Spleen (tissue), 13 donors: ENCODE measurements at places on chromosomes 7 and 10. TPM values are rescaled to one million over a fixed set of nuclear protein-coding genes. Genes with fewer than 3 reads are reported as not detected.

Gene BHLHA15
- total RNA-seq, result 3.1 TPM

Gene SPDYE9
- total RNA-seq, result not detected

Gene STRIP2
- 0.60 TPM for total RNA-seq

Gene HOXA4
- 5.9 TPM for total RNA-seq

Gene ZNF786
- 8.9 TPM for total RNA-seq

Gene UFSP1
- 1.5 TPM for total RNA-seq

DNA sequence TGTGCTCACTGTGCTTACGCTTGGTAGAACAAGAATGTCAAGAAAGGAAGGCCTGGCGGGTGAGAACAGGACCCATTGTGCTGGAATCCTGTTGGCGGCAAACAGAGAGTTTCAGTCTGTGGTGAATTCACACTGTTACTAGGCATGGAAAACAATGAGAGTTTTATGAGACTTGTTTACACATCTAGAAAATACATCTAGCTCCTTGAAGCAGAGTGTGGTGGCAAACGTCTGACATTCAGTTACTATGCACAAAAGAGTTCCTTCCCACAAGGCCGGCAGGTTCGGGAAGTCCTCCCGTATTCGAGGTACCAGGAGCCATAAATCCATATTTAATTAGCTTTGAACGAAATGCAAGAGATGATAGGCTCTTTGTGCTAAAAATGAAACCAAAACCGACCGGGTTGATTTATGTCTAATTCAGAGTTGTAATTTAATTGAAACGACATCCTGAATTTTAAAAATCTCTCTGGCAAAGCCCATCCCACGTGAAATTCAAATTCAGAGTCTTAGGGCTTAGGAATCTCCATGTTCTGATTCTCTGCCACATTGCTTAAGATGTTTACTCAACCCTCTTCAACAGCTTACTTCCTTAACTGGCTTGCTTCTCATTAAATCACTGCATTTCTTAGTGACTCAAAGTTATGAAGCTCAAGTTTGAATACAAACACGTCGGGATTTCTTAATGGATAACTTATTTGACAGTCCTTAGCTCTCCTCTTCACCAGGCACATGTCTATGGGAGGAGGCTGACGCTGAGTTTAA lies 299.9 kb upstream of the PITRM1 start:
- peaks cover 19% of the 10 kb centered on the region for H3K4me1 ChIP-seq
- no peak for DNase-seq
- peak overlapping the region; percentile 14 for H3K27ac ChIP-seq

GRCh38 chr10:121753726-121754476 lies 155.7 kb upstream of the FGFR2 start:
- no peak for DNase-seq
- H3K4me1 ChIP-seq, result no peaks in the 10 kb centered on the region
- H3K27ac ChIP-seq, result no peak overlapping the region
- H3K36me3 ChIP-seq, result peaks cover 16% of the 10 kb centered on the region
- H3K4me3 ChIP-seq, result no peak overlapping the region

DNA sequence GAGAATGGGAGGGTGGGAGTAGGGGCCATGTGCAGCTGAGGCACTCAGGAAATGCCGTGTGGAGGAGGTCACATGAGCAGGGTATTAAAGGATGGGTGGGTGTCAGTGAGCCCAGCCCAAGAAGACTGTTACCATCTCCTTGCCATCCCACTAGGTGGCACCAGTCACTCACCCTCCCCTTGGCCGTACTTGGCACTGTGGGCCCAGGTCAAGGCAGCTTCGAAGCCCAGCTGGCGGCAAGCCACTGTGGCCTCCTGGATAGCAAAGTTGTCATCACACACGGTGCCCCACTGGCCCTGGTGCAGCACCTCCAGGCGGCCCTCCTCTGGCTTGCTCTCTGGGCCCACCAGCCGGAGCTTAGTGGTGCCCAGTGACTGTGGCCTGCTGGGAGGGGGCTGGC lies 5.4 kb downstream of the LOXL4 start:
- no peak for DNase-seq
- no peak overlapping the region for H3K4me3 ChIP-seq
- H3K36me3 ChIP-seq, result no peaks in the 10 kb centered on the region
- H3K27me3 ChIP-seq, result no peaks in the 10 kb centered on the region
- no peak overlapping the region for H3K27ac ChIP-seq
- no peaks in the 10 kb centered on the region for H3K4me1 ChIP-seq

DNA sequence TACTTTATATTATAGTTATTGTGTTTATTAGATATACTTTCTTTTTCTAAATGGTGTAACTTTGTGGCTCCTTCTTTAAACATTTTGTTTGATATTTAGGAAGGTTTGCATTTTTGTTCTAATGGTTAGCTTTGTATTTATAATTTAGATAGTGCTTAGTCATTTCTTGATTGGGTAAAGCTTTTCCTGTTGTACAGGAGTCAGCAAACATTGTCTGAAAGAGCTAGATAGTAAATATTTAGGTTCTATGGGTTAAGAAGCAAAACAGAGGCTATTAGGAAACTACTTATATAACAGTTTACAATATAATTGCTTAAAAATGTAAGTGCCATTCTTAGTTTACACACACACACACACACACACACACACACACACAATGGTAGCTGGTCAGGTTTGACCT lies 70.6 kb upstream of the CCDC6 start:
- H3K27me3 ChIP-seq, result no peaks in the 10 kb centered on the region
- no peak overlapping the region for H3K27ac ChIP-seq
- no peaks in the 10 kb centered on the region for H3K36me3 ChIP-seq
- no peak overlapping the region for H3K4me3 ChIP-seq
- no peak for DNase-seq

DNA sequence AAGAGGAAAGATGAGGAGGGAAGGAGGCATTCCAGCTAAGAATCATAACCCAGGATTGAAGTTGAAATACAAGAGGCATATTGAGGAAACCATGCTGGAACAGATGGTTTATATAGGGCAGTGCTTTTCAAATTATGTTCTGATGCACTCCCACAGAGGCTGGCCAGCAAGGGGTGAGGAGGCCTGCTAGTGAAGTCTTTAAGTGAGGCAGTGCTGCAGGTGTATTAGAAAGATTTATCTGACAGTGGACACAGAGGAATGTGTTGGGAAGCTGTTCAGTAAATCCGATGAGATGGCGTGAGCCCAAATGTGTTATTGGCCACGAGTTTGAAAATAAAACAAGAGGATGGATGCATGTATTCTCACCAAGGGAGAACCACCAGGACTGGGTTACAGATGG lies 28.6 kb downstream of the REEP3 start:
- no peaks in the 10 kb centered on the region for H3K27me3 ChIP-seq
- DNase-seq, result no peak
- no peak overlapping the region for H3K4me3 ChIP-seq
- no peak overlapping the region for H3K27ac ChIP-seq
- peaks cover 6% of the 10 kb centered on the region for H3K4me1 ChIP-seq
- no peaks in the 10 kb centered on the region for H3K36me3 ChIP-seq

- H3K4me1 ChIP-seq, result peaks cover 43% of the 10 kb centered on the region
- H3K4me3 ChIP-seq, result no peak overlapping the region
- no peaks in the 10 kb centered on the region for H3K27me3 ChIP-seq
These were observed 62.6 kb downstream of the RASGEF1A start for GRCh38 chr10:43204042-43204942.

DNA sequence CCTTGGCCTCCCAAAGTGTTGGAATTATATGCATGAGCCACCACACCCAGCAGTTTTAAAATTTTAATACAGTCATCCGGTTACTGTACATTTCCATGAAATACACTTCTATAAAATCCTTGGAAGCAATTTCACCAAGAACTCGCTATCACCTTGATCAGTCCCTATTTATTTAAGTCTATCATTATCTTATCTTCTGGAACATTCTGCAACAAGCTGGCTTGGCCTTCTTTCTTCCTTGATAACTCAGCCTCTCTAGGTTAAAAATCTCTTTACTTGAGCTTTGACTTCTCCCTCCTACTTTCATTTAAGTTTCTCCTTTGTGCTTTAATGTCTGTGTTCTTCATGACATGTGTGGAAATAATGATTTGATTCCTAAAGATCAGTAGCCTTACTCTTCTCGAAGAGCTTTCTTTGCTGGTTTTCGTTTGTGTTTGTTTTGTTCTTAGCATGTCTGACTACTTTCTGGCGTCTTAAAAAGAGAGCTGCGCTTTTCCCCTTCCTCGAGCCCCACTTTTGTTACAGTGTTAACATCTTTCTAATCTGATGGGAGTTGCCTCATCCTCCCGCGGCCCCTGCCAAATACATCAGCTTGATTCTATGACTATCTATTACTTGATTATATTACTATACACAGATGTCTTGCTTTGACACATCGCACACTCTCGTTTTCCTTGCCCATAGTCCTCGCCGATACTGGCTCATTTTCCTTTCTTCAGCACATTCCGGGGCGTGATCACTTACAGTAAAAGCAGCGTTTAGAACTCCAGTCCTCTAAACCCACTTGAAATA lies 11.1 kb upstream of the CALML5 start:
- no peak overlapping the region for H3K27ac ChIP-seq
- no peak for DNase-seq
- no peak overlapping the region for H3K4me3 ChIP-seq
- no peaks in the 10 kb centered on the region for H3K36me3 ChIP-seq

GRCh38 chr10:103837370-103838069 lies 17.9 kb downstream of the SH3PXD2A start:
- H3K4me1 ChIP-seq, result peaks cover 69% of the 10 kb centered on the region
- peak; percentile 69 for DNase-seq
- no peak overlapping the region for H3K4me3 ChIP-seq
- H3K36me3 ChIP-seq, result no peaks in the 10 kb centered on the region
- peak overlapping the region; percentile 60 for H3K27ac ChIP-seq
- no peaks in the 10 kb centered on the region for H3K27me3 ChIP-seq

DNA sequence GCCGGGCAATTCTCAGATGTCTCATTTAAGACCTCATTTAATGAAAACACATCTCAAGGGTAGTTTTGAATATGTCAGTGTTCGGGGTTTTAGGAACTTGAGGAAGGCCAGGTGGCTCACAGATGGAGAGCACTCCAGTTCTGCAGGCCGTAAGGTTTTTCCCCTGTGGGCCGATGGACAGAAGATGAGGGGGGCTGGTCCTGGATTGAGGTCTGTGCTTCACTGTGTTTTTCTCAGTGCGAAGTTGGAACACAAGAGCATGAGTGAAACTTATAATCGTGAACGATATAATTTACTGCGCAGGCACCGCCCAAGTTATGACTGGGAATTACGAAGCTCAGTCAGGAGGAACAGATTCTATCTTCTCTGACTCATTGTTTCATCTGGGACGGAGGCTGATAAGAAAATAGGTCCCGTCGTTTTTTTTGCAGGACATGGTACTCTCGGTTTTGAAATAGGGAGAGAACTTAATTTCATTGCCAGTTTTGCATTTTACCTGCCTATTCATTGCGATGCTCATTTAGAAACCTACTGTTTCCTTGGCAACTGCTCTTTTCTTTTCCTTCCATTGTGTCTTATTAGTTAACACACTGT lies 591.0 kb upstream of the PFKP start:
- H3K27me3 ChIP-seq, result no peaks in the 10 kb centered on the region
- no peaks in the 10 kb centered on the region for H3K4me1 ChIP-seq
- H3K27ac ChIP-seq, result no peak overlapping the region
- no peak for DNase-seq
- H3K4me3 ChIP-seq, result no peak overlapping the region
- H3K36me3 ChIP-seq, result no peaks in the 10 kb centered on the region

DNA sequence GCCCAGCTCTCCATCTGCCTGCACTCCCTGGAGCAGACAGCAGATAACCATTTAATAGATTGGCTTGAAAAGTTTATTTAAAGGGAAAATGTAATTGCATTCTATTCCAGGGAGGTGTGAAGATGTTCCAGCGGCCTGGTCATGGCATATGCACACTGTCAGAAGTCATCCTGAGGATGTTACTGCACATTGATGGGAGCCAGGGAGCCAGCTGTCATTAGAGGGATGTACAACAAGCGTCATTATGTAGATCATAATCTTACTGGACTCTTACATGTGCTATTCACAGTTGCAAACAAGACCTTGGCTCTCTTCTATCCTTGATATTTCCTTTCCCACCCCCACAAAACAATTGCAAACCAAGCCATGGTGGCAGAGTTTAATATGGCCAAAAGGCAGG lies 65.4 kb downstream of the FAM204A start:
- H3K4me1 ChIP-seq, result no peaks in the 10 kb centered on the region
- DNase-seq, result no peak
- H3K4me3 ChIP-seq, result no peak overlapping the region
- no peak overlapping the region for H3K27ac ChIP-seq
- H3K36me3 ChIP-seq, result no peaks in the 10 kb centered on the region
- H3K27me3 ChIP-seq, result peaks cover 15% of the 10 kb centered on the region

GRCh38 chr10:126519992-126520391 lies 131.7 kb upstream of the ADAM12 start:
- no peaks in the 10 kb centered on the region for H3K4me1 ChIP-seq
- no peak for DNase-seq
- no peak overlapping the region for H3K27ac ChIP-seq
- H3K4me3 ChIP-seq, result no peak overlapping the region
- no peaks in the 10 kb centered on the region for H3K36me3 ChIP-seq

DNA sequence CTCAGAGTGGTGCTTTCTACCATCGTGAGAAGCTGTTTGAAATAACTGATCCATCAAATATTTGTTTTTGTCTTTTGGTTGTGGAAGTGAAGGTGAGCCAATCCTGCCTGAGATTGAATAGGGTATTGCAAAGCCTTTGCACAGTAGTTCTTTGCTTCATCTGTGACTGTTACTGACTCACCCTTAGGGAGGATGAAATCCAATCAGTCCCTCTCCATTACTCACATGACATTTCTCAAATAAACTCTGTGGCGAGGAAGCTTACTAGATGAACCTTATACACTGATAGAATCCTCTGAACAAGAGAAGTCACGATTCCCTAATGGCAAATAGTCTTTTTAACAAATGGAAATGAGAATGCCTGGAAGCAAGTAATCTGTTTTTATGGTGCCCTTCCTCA lies 31.9 kb downstream of the HEPACAM2 start:
- H3K27me3 ChIP-seq, result peaks cover 12% of the 10 kb centered on the region
- H3K27ac ChIP-seq, result no peak overlapping the region
- H3K4me3 ChIP-seq, result no peak overlapping the region
- H3K36me3 ChIP-seq, result no peaks in the 10 kb centered on the region
- no peak for DNase-seq

GRCh38 chr7:51774178-51774577 lies 457.6 kb upstream of the COBL start:
- no peak for DNase-seq
- H3K4me3 ChIP-seq, result no peak overlapping the region
- H3K27ac ChIP-seq, result no peak overlapping the region
- H3K36me3 ChIP-seq, result no peaks in the 10 kb centered on the region
- no peaks in the 10 kb centered on the region for H3K27me3 ChIP-seq
